ENCODE measurements at places on chromosomes 5 and 9. TPM values are rescaled to one million over a fixed set of nuclear protein-coding genes. Genes with fewer than 3 reads are reported as not detected.

- no peak for DNase-seq
Measured at GRCh38 chr5:16464664-16465543, 696 bp downstream of the ZNF622 start.

DNA sequence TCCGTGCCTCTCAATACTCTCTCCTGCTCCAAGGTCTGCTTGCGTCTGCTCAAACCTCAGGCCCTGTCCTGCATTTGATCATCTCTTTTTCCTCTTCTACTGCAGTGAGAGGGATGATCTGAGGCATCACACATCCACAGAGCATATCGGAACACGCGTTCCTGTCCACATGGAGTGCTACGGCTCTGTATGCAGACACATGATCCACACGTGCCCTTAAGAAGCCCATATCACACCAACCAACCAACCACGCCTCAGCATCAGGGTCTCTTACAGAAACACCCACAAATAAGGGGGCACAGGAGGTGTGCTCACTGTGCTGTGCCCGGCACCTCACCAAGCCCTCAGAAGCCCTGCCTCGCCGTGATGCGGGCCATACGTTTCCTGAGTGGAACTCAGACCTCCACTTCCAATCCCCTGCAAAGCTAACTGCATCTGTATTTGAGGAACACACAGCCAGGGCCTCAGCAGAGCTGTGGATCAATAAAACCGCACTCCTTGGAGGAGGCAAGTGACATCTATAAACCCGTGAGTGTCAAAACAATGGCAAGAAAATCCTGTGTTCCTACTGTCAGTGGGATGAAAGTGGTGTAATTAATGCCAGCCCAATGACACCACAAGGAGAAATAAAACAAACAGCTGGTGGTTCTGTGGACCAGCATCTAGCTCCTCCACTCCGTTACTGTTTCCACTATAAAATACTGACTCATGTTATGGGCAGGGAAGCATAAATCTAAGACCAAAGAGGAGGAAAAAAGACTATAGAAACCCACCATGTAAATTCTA lies 40.4 kb downstream of the AK8 start:
- no peak for DNase-seq

- no peak for DNase-seq
Measured at GRCh38 chr5:177293819-177294581, 9.5 kb downstream of the RAB24 start.

Gene IL7R
- total RNA-seq, result 3.4 TPM

DNA sequence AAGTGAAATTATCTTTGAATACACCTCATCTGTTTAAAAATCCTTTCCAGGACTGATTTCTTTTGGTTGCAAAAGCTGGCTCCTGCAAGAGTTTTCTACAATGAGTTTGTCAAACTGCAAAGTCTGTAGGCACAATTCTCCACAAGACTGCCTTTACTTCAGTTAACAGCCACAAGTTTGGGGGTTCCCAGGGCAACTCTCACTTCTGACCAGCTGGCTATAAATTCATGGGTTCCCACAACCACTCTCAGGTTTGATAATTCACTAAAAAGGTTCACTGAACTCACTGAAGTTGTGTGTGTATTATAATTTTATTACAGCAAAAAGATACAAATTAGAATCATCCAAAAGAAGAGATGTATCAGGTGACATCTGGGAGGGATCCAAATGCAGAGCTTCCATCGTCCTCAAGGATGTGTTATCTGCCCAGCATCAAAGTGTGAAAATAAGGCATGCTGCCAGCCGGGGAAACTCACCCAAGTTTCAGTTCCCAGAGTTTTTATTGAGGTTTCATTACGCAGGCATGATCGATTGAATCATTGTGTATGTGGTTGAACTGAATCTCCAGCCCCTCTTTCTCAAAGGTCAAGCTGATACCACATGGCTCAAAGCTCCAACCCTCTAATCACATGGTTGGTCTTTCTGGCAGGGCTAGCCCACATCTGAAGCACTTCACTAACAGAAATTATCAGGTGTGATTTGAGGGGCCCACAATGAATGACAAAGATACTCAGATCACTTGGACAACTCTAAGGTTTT lies 19.0 kb upstream of the PSIP1 start:
- DNase-seq, result no peak

GRCh38 chr5:1784197-1785050 lies 15.2 kb downstream of the MRPL36 start:
- DNase-seq, result no peak

Gene CNTFR
- not detected for total RNA-seq

Gene ADAMTSL1
- 67.7 TPM for total RNA-seq

- no peak for DNase-seq
Measured at GRCh38 chr9:84138541-84138940, 157.9 kb downstream of the RMI1 start.

Gene GPR151
- total RNA-seq, result not detected
